ENCODE measurements at places on chromosomes 16 and 17.

GRCh38 chr17:73613271-73614233 lies 30.7 kb downstream of the SDK2 start:
- DNase-seq, result no peak

- peak; percentile 51 for DNase-seq
Observed at GRCh38 chr16:21645261-21645721, 7.1 kb downstream of the IGSF6 start.

DNA sequence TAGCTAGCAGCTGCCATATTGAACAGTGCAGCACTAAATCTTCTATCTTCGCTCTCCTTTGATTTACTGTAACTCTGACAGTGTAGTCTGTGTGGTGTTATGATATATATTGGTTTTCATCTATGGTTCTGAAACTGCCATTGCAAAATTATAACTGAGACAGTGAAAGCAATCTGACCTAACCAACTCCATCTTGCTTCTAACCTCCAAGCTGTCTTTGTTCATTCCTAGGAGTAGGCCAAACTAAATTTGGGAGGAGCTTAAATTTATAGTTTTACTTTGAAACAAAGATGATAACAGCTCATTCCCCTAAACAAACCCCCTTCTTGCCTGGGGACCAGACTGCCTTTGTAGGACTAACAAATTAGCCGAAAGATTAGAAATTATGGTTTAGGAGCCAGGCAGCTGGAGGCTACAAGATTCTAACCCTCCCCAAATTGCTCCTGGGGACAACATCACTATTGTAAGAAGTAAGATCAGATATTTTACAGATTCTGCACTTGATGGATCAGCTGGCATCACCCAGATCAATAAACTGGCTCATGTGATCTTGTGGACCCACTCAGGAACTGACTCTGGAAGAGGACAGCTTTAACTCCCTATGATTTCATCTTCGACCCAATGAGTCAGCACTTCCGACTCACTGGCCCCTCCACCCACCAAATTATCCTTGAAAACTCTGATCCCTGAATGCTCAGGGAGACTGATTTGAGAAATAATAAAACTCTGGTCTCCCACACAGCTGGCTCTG lies 47.0 kb upstream of the FBXO47 start:
- DNase-seq, result peak; percentile 72

GRCh38 chr16:61616088-61616487 lies 420.1 kb downstream of the CDH8 start:
- no peak for DNase-seq

DNA sequence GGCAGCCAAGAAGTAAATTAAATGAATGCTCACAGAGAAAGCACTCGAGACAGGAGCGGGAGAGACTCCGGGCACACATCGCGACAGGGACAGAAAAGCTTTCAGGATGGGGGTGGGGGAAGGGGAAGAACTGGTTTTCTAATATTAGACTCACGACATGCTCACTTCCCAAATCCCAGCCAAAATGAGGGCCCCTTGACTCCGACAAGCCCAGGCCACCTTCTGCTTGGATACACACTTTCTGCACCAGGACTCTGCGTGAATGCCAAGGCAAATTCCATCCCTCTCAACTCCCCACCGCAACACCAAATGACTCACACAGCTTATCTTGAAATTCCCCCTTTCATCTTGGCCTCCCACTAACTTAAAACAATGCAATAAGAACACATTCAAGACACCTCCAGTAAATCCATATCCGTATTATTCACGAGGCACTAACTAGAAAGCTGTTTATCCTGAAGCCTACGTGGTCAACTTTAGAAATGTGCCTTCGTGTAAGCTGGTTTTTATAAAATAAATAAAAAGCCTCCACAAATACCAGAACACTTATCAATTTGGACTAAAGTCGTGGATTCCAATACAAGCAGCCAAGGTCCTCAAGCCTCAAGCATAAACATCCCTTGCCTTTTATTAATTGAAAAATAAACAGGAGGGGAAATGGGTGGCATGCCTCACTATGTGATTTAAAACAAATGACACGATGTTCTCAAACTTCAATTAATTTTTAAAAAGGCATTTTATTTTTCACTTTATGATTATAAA lies 46.1 kb downstream of the NXN start:
- peak; percentile 99 for DNase-seq

DNA sequence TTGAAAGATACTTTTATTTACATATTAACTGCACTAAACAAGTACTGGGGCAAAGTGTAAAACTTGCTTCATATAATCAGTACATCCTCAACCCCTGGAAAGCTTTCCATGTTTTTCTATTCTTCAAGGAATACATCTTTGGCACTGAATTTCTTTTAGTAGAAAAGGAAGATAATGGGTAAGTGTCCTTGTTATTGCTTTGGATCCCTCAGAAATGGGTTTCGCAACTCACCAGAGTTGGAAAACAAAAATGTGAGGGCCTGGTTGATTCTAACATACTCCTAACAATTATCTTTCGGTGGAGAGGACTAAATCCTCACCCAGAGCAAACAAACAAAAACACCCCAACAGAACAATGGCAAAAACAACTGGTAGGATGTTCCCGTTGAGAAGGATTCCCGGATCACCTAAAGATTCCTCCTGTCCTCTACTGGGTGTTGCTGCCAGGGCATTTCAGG lies 120.4 kb downstream of the PARN start:
- DNase-seq, result peak; percentile 50

- peak; percentile 53 for DNase-seq
Observed at GRCh38 chr17:40471846-40472732, 28.8 kb downstream of the IGFBP4 start.
